Amniotic stem cell (primary cell): ENCODE measurements at places on chromosomes 12 and 14.

- DNase-seq = no peak
These were observed 4.8 kb downstream of the RNU4-2 start for GRCh38 chr12:120286768-120287490.

DNA sequence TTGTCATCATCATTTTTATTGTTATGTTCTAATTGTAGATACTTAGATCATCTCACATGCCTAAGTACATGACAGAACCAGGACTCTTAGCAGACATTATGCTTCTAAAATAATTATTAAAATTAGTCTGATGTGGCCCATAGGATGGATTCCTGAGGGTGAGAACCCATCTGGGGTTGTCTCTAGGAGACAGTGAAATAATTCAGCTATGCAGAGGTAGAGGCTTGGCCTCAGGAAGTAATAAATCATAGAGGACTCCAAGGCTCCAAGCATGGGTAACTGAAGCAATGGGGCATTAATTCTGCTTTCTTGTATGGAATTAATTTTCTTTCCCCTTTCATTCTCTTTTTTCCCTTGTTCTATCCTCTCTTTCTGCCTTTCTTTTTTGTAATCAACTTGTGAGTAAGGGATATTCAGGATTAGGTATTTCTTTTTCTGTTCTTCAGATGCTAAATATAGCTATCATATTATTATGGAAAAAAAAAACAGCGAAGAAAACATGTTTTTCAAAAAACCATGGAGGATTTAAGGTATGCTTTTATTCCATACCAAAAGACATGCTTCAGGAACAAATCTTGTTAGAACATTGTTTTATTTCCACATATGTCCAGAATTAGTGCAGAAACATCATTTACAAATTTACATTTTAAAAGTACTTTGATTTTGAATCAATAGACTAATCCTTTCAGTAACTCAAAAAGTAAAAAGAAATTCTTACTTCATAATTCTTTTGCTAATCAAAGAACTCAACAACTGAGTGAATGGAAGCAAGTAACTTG, 263.2 kb downstream of the TRHDE start:
- no peak for DNase-seq

- no peak for DNase-seq
These were observed 7.6 kb downstream of the PTPRO start for GRCh38 chr12:15329891-15330290.

GRCh38 chr12:56081393-56082347, 1.7 kb downstream of the ERBB3 start:
- DNase-seq = no peak

DNA sequence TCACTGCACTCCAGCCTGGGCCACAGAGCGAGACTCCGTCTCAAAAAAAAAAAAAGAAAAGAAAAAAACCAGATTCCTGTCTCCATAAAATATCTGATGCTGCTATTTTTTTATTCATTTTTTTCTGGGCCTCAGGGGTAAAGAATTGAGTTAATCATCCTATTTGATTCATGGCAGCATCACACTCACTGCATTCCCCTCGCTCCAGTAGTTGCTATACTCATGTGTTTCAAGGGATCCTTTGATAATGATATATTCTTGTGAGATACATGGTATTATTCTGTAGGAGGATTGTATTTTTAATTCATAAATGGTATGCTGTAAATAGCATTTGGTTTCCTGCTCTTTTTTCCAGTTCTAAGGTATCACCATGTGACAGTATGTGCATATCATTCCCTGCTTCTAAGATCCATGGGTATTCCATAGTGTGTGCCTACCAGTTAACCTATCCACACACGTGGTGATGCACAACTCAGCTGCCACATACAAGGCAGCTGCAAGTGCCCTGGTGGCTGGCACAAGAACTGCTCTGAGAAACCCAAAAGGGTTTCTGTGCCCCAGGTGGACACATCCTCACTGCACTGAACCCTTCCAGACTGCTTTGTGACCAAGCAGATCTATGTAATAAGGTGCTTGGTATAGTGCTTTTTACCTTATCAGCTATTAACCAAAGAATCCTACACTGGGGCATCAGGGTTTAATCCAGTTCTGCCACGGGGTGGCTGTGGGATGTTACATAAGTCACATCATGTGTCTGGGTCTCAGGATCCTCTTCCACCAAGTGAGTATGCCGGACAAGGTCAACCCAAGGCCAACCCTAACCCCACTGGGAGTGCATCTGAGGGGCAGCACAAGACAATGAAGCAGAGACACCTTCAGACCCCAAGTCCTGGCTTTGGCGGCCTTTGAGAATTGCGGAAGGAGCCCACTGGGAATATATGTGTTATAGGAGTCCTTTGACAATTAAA, 74.6 kb downstream of the ZFP36L1 start:
- no peak for DNase-seq

DNA sequence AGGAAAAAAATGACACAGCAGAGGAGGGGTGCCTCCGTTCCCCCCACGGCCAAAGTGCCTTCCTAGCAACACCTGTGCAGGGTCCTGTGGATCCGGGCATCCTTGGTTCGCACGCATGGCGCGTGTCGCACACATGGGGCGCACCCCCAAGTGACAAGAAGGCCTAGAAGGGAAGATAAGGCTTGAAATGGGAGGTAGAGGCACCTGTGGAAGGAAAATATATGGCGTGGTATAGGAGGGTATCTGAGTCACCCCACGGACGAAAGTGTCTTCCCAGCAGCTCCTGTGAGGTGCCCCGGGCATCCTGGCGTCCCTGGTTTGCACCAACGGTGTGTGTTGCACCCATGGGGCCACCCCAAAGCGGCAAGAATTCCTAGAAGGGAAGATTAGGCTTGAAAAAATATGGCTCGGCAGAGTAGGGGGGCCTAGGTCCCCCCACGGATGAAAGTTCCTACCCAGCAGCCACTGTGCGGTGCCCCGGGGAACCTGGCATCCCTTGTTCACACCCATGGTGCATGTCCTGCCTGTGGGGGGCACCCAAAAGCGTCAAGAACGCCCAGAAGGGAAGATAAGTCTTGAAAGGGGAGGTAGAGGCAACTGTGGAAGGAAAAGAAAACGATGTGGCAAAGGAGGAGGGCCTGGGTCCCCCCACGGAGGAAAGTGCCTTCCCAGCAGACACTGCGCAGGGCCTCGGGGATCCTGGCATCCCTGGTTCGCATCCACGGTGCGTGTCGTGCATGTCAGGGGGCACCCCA, 280.0 kb downstream of the ALG10 start:
- DNase-seq = no peak

DNA sequence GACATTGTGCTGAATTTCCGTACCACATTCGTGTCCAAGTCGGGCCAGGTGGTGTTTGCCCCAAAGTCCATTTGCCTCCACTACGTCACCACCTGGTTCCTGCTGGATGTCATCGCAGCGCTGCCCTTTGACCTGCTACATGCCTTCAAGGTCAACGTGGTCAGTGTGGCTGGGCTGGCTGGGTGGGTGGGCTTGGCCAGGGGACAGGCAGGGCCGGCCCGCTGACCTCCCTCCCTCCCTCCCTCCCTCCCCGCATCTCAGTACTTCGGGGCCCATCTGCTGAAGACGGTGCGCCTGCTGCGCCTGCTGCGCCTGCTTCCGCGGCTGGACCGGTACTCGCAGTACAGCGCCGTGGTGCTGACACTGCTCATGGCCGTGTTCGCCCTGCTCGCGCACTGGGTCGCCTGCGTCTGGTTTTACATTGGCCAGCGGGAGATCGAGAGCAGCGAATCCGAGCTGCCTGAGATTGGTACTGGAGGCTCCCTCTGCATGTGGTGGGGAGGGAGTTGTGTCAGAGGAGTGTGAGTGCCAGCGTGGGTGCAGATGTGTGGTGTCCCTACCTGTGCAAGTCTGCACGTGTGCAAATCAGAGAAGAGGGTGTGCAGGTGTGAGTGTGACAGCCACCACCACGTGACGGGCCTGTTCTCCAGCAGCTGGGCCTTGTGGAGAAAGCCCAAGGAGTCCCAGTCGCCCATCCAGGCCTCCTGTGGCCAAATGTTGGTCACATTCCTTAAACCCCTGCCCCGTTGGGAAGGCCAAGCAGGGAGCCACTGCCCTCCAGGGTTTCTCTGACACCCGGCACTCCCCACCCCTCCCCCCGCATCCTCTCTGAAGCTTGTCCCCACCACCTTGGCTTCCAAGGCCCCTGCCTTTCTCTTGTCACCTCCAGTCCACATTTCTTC, 5.3 kb downstream of the KCNH3 start:
- DNase-seq = no peak

- no peak for DNase-seq
These were observed 53.8 kb downstream of the FZD10 start for GRCh38 chr12:130216031-130216430.

- no peak for DNase-seq
These were observed 322.4 kb downstream of the ATP23 start for GRCh38 chr12:58263816-58264215.

- no peak for DNase-seq
These were observed 6.8 kb upstream of the PSMA6 start for GRCh38 chr14:35285168-35286002.

GRCh38 chr14:95217391-95217900, 60.1 kb upstream of the DICER1 start:
- no peak for DNase-seq

- DNase-seq = peak; percentile 86
These were observed 136.5 kb downstream of the FBXL14 start for GRCh38 chr12:1457901-1458300.

- no peak for DNase-seq
These were observed 349.7 kb downstream of the NRXN3 start for GRCh38 chr14:78519863-78520262.

- no peak for DNase-seq
These were observed 48.2 kb downstream of the SPPL3 start for GRCh38 chr12:120855823-120856588.

DNA sequence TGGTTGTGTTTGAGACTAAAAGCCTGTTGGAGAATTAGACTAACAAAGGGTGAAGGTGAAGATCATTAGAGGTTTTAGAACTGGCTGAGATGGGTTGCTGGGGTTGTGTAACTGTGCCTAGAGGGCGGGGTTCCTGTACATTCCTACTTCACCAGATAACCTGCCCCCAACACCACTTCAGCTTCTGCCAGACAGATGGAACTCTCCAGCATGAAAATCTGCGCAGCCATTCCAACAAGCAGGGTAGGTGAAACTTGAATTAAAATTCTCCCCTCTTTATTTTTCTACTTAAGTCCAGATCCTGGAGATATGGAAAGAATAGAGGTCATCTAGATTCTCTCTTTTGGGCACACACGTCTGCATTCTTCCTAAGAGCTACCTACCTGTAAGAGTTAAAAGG, 6.0 kb downstream of the FOXG1 start:
- no peak for DNase-seq

- no peak for DNase-seq
These were observed 164.5 kb downstream of the STXBP6 start for GRCh38 chr14:24885410-24885913.

- DNase-seq = peak; percentile 50
These were observed 100.0 kb downstream of the ARF6 start for GRCh38 chr14:49992901-49993339.

GRCh38 chr14:53044486-53044885, 93.6 kb upstream of the FERMT2 start:
- DNase-seq = no peak

DNA sequence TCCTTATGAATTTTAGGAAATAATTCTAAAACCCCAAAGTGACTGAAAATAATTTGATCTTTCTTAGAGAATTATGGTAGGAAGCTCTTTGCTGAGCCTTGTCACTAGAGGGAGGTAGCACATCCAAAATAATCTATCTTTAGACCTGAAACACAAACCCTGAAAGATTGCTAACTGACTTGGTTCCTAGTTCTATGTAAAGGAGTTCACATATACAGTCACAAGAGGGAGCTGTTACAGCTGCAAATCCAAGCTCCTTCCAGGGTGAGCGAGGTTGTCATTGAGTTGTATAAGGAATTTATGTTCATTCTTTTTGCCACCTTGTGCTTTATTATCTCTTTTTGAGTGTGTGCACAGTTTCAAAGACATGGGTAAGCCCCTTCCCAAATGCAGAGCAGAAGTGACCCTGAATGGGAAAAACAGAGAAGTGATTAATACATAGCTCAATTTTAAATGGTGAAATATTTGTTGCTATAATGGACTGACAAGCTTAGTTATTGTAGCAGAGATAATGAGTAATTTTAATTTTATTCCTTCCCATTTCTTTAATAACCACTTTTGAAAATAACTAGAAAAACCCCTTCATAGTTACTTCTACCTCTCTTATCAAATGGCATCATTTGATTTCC, 387.9 kb downstream of the DAD1 start:
- peak; percentile 47 for DNase-seq

DNA sequence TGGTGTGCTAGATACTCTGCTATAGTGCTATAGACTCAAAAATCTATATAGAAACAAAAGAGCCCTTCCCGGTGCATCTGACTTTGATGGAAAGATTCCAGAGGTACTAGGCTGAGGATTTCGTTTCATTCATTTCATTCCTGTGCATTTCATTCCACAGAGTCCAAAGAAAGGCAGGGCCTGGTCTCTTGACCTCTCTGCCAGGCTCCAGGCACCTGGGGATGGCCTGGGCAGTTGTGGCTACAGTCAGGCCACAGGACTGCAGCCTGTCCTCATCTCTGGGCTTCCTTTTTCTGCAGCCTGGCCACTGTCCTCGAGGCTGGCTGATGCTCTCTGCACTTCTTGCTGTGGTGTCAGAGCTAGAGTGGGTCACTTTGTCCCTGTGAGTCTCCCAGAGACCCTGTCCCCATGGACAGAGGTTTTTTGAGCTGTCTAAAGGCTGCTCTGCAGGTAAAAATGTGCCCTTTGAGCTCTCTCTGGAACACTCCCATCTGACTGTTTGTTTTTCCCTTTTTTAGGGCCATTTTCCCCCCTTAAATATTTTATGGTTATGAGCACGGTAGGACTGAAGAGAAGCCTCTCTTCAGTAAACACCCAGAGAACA, 3.2 kb upstream of the VDR start:
- no peak for DNase-seq

GRCh38 chr14:101407328-101407727, 154.0 kb upstream of the DIO3 start:
- no peak for DNase-seq

- peak; percentile 8 for DNase-seq
These were observed 1.4 kb downstream of the AKT1 start for GRCh38 chr14:104794099-104794498.

DNA sequence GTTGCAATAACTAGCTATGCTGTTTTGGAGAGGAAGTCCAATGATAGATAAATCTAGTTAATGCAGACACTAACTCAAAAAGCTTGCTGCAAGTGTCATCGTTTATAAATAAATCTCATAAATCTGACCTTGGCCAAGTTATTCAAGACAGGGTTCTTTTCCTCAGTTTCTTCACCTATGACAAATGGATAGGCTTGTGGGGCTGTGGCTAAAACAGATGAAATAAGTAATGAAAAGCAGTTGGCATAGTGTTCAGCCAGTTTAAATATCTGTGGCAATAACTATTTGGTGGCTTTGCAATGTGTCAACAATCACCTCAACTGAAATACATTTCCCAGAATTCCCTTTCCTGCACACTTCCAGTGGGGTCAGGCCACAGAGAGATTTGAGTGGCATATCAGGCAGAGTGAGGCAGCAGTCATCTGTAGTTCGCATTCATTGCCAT, 169.9 kb downstream of the DYRK2 start:
- DNase-seq = no peak
